ENCODE measurements at places on chromosomes 13 and 19.

DNA sequence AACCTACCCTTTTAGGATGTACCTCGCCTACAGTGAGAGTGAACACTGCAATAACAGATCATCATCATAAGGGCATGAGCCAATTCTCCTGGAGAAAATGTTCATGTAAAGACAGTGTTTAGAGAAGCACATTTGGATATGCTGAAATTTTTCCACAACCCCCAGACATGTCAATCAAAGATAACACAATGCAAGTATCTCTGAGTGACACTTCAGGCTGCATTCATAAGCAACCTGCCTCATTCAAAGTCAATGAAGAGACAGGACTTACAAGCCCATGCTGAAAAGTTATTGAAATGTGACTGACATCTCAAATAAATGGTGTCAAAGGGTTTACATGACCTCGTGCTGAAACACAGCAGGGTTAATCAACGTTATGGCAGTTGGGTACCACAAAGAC is 102.0 kb downstream of the PCDH9 start:
- DNase-seq, result no peak

DNA sequence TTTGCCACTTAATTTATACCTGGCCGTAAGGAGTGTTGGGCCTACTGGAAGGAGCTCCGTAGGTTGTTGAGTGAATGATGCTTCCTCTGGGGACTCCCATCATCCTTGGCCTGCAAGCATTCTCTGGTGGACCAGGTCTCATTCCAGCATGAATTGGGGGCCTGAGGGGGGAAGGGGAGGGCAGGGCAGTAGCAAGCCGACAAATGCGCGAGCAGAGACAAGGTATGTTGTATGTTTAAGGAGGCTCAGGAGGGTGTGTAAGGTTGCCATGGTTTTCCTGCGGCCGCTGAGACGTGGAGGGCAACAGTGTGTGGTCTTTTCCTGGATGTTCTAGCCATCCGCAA is 749 bp downstream of the ZNF264 start:
- no peak for DNase-seq

DNA sequence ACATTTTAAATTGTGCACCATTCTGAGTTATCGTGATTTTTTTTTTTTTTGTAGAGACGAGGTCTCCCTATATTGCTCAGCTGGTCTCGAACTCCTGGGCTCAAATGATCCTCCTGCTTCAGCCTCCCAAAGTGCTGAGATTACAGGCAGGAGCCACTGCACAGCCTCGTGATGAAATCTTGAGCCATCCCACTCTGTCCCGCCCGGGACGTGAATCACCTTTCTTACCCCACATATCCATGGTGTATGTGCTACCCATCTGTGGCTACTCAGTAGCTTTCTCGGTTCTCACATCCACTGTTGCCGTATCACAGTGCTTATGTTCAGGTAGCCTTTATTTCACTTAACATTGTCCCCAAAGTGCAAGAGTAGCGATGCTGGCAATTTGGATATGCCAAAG is 26.5 kb downstream of the PAK4 start:
- no peak for DNase-seq

- no peak for DNase-seq
Measured at GRCh38 chr19:10334588-10335351, 1.4 kb upstream of the RAVER1 start.

- DNase-seq, result no peak
Measured at GRCh38 chr19:18167975-18168645, 5.5 kb upstream of the IFI30 start.

Data from SIG-M5 (cell line).